Glutamatergic neuron (in vitro differentiated cells): ENCODE measurements at places on chromosomes 4 and X.

- no peak for DNase-seq
Observed at GRCh38 chr4:24382381-24382780, 202.0 kb downstream of the DHX15 start.

GRCh38 chr4:130576218-130576617, 1480.3 kb downstream of the C4orf33 start:
- no peak for DNase-seq

DNA sequence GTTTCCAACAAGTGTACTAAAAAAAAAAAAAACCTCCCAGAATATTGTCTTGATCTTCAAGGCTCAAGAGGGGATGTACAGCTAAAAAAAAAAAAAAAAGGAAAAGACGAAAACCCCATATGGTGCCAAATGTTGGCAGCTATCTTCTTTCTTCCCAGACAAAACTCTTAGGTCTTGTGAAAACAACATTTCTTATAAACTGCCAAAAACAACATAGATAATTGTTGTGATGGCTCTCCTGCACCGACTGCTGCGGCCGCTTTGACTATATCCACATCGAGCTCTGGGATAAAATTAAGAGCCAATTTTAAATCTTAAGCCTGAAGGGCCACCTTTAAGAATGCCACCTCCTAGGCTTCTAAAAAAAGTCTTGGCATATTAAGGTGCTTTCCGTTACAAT, 23.5 kb downstream of the PDGFC start:
- no peak for DNase-seq

DNA sequence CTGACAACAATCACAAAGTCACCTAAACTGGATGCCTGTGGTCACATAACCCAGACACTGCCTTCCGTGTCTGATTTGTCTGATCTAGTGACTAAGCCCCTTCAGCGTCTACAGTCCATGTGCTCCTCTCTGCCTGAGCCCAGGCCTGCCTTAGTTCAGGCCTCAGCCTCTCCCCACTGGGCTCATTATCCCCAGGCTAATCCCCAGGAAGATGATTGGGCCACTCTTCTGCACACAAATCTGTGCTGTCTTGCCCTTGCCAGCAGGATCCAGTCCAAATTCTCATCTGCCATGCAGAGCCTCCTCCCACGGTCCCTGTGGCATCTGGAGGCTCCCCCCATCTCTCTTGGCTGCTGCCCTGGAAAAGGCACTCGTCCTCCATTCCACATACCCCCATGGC, 96.5 kb downstream of the SLC2A9 start:
- DNase-seq, result no peak
